Smooth muscle cell of the coronary artery (primary cell): ENCODE measurements at places on chromosomes 1 and 21. TPM values are rescaled to one million over a fixed set of nuclear protein-coding genes. Genes with fewer than 3 reads are reported as not detected.

PERM1 gene
- total RNA-seq = 0.12 and 0.15 TPM in 2 replicates

B3GALT2 gene
- total RNA-seq = 2.3 TPM in 1 of 2 replicates, not detected in the other

OR2T35 gene
- total RNA-seq = not detected in 2 replicates

GBP7 gene
- total RNA-seq = not detected in 2 replicates

IL6R gene
- total RNA-seq = 1.1 and 12.5 TPM in 2 replicates
